ENCODE measurements at places on chromosomes 7 and 10. TPM values are rescaled to one million over a fixed set of nuclear protein-coding genes. Genes with fewer than 3 reads are reported as not detected.

Gene SEMA4G
- 1.6 TPM for total RNA-seq

Gene KLF14
- not detected for total RNA-seq

Gene EN2
- total RNA-seq = not detected

Gene NYAP1
- 2.7 TPM for total RNA-seq

Gene DNAJC2
- total RNA-seq = 40.7 TPM

Gene LRRC18
- not detected for total RNA-seq
